ENCODE measurements at places on chromosomes 7 and 10.

GRCh38 chr7:92633211-92633906 lies 43.2 kb upstream of the FAM133B start:
- peak; percentile 100 for DNase-seq

GRCh38 chr7:54259185-54259584 lies 283.0 kb upstream of the VSTM2A start:
- no peak for DNase-seq

GRCh38 chr7:36777062-36777461 lies 52.8 kb upstream of the AOAH start:
- DNase-seq = no peak

DNA sequence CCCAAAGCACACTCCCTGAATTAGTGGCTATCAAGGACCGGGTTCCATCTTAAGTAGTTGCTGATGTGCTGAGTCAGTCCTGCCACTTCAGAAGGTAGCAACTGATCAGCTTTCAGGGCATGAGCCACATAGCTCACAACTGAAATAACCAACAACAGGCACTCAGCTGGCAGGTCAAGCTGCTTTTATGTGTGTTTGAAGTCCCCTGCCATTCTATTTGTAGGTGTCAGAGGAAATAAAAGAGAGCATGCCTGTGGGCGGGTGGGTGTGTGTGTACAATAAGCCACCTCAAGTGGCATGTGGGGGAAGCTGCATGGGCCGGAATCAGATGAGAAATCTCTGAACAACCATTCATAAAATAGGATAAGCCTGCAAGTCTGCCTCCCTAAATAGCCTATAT lies 114.3 kb upstream of the YAE1 start:
- DNase-seq = no peak

- no peak for DNase-seq
Measured at GRCh38 chr7:73954861-73955260, 73.1 kb upstream of the ELN start.

- DNase-seq = peak; percentile 21
Measured at GRCh38 chr10:29555091-29555745, 79.6 kb downstream of the SVIL start.

DNA sequence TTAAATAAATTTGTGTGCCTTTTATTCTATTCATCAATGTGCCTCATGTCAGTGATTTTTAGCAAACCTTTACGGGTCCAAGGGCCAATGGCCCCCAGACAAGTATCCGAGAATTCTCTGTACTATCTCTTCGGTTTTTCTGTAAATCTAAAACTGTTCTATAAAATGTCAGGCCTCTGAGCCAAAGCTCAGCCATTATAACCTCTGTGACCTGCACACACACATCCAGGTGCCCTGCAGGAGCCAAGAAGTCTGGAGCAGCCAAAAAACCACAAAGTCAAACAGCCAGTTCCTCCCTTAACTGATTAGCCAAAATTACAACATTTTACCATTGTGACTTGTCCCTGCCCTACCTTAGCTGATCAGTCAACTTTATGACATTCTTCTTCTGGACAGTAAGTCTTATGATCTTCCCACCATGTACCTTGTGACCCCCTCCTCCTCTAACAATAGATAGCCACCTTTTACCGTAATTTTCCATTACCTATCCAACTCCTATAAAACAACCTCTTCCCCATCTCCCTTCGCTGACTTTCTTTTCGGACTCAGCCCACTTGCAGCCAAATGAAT lies 363.8 kb downstream of the SEMA3D start:
- peak; percentile 37 for DNase-seq

DNA sequence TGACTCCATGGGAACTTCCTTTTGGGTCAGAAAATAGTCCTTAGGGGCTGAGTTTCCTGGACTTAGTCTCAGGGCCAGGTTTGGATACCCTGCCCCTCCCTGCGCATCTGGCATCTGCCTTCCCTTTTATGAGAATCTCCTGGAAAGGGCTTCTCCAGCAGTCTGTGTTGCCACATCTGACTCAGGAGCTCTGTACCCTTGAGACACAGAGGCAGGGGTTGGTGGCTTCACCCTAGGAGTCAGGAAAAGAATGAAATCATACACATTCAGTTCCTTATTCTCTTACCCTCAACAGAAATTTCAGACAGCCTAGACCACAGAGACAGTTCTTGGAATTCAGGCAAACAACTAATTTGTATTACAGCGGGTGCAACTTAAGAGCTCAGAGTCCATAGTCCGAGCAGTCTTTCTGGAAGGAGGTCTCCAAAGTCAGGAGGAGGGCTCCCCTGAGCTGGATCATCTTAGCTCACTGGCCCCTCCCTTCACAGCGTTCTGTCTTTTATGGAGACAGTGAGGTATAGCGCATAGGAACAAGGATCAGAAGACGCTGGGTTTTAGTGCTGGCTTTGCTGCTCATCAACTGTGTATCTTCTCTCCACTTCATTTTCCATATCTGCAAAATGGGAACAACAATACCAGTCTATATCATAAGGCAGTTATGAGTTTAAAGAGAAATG lies 3.0 kb upstream of the PLAU start:
- peak; percentile 94 for DNase-seq

GRCh38 chr10:50322077-50322476 lies 70.8 kb upstream of the ASAH2 start:
- no peak for DNase-seq

DNA sequence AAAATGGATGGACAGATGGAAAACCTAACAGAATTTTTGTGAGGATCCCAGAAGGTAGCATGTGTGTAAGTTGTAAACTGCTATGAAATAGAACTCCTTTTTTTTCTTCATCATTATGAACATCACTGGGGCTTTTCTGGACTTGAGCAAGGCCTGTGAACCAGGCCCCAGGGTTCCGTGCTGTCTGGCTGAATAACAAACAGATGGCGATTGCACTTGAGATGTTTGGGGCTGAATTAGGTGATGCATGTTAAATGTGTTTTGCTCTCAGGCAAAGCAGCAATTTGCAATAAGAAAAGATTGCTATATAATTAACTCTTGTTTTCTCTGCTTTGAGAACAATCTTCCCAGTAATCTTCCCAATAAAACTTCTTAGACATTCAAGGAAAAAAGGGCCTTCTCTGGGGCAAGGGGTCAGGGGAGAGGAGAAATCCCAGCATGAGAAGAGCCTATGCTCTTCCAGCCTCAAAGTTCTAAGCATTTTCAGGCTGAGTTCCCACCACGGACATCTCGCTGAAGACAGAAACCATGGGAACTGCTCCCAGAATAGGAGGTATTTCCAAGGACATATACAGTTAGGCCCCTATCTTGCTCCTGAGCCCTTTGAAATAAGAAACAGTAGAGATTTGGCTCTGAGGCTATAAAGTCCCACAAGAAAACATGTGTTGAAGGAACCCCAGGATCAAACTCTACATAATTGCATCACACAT lies 98.7 kb downstream of the ITIH5 start:
- no peak for DNase-seq

GRCh38 chr10:73840403-73841060 lies 29.1 kb upstream of the NDST2 start:
- no peak for DNase-seq

DNA sequence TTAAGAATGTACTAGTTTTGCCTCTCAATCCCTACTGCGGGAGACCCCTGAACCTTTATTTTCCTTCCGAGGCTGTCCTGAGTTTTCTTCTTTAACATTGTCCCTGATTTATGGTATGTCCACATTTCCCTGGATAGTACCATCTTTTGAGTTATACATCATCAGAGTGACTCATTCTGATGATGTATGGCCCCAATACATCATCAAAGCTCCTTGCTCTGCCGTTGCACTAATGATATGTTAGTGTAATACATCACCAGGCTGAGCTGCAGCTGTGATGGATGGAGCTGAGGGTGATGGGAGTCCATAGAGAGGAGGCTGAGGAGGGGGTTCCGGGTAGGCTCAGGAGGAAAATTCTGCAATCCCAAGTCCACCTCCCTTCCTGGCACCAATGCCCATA lies 986.5 kb downstream of the KCNMA1 start:
- no peak for DNase-seq

GRCh38 chr7:4682621-4683042 lies 537 bp downstream of the FOXK1 start:
- peak; percentile 14 for DNase-seq

DNA sequence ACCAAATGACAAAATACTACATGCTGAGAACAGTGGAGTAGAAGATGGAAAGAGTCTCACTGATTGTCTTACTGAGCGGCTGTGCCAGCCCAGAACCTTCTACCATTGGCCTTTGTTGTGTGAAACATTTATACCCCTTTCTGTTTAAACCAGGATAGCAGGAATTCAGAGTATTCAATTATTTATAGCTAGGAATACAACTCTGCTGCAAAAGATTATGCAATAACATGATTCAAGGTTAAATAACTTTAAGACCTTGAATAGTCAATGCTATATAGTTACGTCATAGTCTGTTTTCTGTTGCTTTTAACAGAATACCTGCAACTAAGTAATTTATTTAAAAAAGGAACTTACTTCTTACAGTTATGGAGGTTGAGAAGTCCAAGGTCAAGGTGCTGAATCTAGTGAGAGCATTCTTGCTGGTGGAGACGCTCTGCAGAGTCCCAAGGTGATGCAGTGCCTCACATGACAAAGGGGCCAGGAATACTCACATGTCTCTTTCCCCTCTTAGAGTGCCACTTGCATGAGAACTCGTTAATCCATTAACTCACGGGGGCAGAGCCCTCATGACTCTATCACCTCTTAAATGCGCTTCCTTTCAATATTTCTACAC lies 371.8 kb downstream of the MDFIC start:
- DNase-seq = no peak

DNA sequence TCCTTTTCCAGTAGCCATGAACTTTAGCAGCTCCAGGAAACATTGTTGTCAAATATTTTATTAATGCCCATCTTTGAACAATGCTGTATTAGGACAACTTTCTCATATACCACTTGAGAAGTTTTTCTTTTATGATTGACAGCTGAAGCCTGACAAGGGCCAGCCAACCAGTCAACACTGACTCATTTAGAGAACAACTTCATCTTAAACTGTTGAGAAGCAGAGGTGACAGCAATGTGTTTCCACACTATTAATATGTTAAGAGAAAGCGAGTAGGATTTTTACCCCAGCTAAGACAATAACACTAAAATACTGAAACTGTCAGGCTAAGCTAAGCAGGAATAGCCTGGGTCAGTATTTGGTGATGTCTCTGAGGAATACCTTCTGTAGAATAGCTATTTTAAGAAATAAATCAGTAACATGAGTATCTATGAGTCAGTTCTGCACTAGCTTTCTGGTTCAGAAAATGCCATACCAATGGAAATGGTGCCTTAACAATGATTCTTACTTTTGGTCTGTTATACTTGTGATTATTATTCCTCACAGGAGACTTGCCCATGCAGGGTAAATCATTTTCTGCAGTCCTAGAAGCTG lies 168.8 kb upstream of the POT1 start:
- no peak for DNase-seq

- peak; percentile 83 for DNase-seq
Measured at GRCh38 chr10:42475168-42476098, 162.9 kb downstream of the ZNF33B start.

DNA sequence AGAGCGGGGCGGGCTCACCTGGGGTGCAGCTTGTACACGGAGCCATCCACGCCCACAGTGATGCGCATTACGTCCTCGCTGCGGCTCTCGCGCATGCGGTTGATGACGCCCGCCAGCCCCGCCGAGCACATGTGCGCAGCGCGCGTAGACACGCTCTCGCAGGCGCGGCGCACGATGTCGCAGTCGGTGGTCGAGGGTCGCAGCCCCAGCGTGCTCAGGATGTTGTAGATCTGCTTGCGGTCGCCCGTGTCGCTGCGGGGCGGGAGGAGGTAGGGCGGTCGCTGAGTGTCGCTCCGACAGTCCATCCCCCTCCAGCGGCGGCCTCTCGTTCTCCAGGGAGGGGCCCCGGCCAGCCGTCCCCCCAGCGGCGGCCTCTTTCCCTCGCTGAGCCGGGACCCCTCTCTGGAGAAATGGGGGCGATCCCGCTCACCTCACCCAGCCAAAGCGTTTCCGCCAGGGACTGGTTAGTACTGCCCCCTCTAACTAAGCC lies 4.4 kb upstream of the MYL7 start:
- no peak for DNase-seq

DNA sequence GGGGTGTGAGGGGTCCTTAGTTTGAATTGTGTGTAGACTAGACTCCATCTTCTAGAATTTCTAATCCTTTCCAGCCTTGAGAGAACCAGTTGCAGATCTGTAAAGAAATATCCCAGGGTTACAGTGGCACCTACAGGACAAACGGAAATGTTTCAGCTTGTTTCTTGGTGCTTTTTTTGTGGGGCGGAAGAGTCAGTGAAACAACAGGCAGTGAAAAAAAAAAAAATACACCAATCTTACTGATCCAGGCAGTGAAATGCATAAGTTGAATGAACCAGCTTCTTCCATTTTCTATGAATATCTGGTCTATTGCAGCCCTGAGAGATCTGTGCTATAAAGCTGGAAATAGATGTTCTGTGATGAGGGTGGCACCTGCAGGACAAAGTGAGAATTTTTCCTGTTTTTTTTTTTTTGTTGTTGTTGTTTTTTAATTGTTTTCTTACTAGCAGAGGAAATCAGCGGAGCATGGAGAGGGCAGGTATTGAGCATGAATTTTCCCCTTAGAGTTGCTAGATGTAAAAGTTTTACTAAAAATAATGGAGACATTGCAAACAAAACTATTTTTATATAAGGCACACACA lies 81.9 kb upstream of the DYNC1I1 start:
- DNase-seq = peak; percentile 91

DNA sequence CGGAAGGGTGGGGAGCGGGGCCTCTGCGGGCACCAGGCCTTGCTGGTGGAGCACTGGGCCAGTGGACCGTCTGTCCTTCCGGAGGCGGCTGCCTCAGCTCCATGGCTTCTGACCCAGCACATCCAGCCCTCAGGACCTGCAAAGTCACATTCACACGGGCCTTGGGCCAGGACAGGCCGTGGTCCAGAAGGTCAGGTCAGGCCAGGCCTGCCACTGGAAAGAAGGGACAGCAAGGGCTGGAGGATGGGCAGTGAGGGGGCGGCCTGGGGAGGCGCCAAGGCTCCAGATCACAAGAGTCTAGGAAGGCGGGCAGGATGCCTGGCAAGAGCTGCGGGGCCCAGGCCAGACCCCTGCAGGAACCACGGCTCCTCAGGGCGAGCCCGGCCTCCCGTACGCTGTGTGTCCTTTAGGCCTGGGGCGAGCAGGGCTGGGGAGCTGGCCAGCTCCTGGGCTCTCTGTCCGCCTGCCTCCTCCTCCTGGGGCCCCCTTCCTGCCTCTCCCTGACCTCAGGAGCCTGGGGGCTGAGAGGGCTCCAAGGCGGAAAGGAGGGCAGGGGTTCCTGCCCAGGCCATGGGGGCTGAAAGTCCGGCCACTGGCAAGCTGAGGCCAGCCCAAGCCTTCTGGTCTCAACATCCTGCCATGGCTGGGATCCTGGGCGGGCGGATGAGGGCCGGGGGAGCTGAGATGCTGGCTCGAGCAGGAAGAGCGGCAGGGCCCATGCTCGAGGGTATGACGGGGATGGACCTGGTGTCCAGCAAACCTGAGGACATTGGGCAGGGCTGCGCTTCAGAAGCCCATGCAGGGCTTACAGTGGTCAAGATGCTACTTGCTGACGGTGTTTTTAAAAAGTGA lies 225.8 kb downstream of the ELFN1 start:
- no peak for DNase-seq

DNA sequence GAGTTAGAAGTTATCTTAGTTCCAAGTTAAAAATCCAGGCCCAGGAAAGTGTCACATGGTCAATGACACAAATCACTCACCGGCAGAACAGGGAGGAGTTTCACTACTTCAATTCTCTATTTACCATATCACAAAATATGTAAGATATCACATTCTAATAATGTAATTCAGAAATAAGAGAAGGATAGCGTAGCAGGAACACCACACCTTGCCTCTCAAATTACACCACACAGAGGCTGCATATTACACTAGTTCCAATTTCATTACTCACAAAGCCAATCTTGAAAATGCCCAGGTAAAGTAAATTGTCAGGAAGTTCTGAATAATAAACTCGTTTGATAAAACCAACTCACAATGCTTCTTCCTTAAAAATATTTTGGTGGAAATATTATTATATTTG lies 169.2 kb downstream of the CTTNBP2 start:
- DNase-seq = no peak

GRCh38 chr10:34814913-34815184 lies 247 bp downstream of the PARD3 start:
- no peak for DNase-seq

Measured in OCI-M1 (cell line).